ENCODE measurements at places on chromosomes 7 and 10.

GRCh38 chr7:7315851-7316250 is 133.5 kb downstream of the C1GALT1 start:
- DNase-seq, result no peak

DNA sequence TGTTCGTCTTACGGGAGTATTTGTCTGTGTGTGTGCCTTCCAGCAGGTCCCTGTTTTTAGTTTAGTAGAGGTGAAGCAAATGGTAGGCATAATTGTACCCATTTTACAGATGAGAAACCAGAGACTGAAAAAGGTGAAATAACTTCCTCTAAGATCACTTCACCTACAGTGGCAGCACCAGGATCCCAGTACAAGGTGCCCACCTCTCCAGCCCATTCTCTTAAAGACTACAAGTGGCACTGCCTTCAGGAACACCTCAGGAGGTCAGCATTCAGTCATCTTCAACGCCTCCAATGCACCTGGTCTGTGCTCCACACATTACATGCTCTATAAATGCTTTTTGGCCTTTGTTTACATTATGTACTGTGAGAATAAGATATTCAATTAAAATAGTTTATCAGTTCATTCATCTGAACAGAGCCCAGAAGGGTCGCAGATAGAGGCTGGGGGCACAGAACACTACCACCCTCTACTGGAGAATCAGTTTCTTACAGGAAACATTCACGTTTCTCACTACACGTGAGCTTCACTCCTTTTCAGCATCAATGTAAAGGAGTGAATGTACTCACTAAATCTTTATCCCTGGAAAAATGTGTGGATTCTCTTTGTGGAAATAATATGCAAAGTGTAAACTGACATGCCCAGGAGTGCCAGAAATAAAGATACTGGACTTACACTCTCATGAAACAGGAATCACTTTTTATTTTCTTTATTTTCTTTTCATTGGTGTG is 45.5 kb upstream of the ABLIM1 start:
- peak; percentile 7 for DNase-seq

GRCh38 chr7:1078985-1079384 is 8.9 kb upstream of the GPER1 start:
- DNase-seq, result no peak

- no peak for DNase-seq
These were observed 111.9 kb downstream of the GPAM start for GRCh38 chr10:112071596-112072133.

GRCh38 chr7:81583882-81584533 is 185.8 kb downstream of the HGF start:
- DNase-seq, result no peak

DNA sequence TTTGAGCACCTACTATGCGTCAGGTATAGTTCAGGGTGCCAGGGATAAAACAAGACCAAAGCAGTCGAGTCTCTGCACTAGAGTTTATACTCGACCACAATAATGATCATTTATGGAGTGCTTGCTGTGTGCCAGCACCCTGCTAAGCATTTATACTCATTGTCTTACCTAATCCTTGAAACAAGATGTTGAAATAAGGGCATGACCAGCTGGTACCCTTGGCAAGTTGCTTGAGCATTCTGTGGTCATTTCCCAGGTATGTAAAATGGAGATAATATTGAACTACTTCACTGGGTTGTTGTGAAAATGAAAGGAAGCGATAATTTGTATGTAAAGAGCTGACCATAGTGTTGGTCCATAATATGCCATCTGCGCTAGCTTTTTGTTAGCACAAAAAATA is 185.4 kb downstream of the CYP26A1 start:
- DNase-seq, result no peak

GRCh38 chr7:135645296-135645904 is 16.9 kb upstream of the STMP1 start:
- peak; percentile 8 for DNase-seq

GRCh38 chr10:129728905-129729795 is 234.9 kb downstream of the EBF3 start:
- DNase-seq, result no peak

- no peak for DNase-seq
These were observed 117.2 kb downstream of the CUX1 start for GRCh38 chr7:101934618-101935017.

GRCh38 chr7:29329686-29330085 is 135.1 kb downstream of the CHN2 start:
- DNase-seq, result no peak

- peak; percentile 48 for DNase-seq
These were observed 572 bp downstream of the CHST12 start for GRCh38 chr7:2403718-2404648.

DNA sequence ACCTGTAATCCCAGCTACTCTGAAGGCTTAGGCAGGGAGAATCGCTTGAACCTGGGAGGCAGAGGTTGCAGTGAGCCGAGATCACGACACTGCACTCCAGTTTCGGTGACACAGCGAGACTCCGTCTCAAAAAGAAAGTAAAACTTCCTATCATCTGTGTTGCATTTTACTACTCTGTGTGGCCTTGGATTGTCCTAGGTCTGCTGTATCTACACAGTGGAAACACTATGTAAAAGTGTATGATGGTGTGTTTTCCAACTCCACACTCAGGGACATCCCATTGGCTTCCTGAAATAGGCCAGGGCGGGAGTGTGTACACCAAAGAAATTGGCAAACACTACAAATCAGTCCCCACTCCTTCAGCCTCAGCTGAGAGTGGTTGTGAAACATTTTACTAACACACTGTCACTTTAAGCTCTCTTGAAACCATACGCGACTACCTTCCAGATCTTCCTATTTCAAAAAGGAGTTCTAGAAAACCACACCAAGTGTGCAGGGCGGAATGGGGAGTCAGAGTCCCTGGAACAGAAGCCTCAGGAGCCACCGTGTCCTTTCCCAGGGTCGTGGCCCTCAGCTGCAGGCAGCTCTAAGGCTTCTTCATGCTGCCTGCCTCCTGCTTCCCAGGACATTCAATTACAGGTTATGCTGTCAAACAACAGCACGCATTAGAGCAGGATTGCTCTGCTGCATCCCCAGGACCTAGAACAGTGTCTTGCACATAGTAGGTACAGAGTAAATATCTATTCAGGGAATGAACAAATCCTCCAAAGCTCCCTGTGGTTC is 275.4 kb downstream of the PARD3 start:
- no peak for DNase-seq

DNA sequence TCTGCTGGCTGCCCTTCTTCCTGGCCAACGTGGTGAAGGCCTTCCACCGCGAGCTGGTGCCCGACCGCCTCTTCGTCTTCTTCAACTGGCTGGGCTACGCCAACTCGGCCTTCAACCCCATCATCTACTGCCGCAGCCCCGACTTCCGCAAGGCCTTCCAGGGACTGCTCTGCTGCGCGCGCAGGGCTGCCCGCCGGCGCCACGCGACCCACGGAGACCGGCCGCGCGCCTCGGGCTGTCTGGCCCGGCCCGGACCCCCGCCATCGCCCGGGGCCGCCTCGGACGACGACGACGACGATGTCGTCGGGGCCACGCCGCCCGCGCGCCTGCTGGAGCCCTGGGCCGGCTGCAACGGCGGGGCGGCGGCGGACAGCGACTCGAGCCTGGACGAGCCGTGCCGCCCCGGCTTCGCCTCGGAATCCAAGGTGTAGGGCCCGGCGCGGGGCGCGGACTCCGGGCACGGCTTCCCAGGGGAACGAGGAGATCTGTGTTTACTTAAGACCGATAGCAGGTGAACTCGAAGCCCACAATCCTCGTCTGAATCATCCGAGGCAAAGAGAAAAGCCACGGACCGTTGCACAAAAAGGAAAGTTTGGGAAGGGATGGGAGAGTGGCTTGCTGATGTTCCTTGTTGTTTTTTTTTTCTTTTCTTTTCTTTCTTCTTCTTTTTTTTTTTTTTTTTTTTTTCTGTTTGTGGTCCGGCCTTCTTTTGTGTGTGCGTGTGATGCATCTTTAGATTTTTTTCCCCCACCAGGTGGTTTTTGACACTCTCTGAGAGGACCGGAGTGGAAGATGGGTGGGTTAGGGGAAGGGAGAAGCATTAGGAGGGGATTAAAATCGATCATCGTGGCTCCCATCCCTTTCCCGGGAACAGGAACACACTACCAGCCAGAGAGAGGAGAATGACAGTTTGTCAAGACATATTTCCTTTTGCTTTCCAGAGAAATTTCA is 1.7 kb downstream of the ADRB1 start:
- peak; percentile 15 for DNase-seq

DNA sequence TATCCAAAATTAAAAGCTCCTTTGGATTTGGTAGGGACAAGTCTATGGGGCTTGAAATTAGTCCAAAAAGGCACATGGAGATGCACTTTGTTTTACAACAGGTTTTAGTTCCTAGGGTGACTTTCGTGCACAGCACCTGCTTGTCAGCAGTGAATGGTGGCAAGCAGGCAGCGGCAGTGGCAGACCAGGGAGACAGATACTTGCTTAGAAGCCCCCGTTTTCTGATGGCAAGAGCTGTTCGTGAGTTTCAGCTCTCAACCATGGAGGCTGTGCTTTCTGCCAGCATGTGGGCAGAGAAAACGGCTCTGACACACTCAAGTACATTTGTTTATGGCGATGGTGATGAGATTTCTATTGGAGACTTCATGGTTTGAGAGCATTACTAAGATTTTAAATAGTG is 61.7 kb upstream of the SHH start:
- no peak for DNase-seq

GRCh38 chr7:44769376-44769775 is 20.7 kb downstream of the ZMIZ2 start:
- DNase-seq, result no peak

DNA sequence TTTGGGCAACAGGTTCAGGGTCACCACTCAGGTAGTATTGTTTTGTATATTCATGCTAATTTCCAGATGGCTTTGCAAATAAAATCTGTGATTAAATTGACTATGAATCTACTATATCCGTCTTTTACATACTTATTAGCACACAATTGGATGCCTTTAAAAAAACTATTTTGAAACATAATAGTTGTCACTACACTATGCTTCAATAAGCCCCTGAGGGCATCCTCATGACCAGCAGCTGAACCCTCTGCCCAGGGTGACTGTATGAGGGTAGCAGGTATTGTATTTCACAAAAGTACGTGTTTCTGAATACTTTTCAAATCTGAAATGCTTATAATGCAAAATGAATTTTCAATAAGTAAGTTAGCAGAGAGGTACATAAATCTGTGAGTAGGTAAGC is 97.3 kb downstream of the DNAH11 start:
- no peak for DNase-seq
